Stimulated activated CD4-positive, alpha-beta T cell treated with anti-CD3 and anti-CD28 coated beads, Interleukin-15, amount 100 ng/mL, for 1 hour (primary cell): ENCODE measurements at places on chromosomes 1 and 21.

DNA sequence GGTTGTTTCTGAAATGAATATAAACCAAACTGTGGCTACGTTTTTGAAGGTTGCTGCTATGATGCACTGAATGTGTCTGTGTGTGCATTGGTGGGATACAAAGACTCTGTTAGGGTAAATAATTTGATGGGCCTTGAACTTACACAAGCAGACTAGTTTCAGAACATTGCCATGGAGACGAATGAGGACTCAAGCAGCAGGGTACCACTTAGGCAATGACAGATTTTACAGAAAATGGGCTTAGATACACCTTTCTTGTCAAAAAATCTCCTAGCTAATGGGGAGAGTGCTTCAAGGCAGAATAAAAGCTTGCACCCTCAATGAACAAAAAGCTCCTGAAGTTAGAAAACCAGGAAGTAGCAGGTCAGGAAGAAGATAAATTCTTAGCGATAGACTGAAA, 55.7 kb downstream of the IER5 start:
- no peak for DNase-seq

DNA sequence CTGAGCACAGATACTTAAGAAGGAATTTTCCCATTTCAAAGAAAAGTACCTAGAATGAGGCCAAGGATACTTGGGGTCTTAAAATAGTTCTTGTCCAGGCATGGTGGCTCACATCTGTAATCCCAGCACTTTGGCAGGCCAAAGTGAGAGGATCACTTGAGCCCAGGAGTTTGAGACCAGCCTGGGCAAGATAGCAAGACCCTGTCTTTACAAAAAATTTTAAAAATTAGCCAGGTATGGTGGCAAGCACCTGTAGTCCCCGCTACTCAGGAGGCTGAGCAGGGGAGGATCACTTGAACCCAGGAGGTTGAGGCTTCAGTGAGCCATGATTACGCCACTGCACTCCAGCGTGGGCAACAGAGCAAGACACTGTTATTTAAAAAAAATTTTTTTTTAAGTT, 29.0 kb downstream of the NFYC start:
- DNase-seq, result no peak

DNA sequence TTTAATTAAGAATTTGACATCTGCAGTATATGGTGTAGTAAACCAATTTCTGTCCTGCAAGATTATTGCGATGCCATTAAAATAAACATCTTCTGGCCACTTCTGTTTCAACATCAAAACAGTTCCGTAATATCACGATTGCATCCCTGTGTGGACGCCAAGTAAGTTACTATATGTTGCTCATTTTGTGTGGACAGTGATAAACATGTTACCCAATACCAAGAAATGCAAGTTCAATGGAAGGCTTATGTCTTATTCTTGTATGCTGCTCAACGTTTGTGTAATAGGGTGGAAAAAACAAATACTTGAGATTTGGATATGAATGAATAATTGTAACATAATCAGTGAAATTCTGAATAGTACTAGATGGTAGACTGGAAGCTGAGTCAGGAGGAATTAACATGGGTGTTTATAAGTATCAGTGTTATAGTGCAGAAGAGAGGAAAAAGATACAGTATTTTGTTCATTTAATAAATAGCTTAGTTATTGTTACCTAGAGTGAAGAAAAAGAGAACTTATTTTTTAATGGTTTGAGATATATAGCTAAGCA, 15.2 kb downstream of the TTC3 start:
- DNase-seq, result no peak

DNA sequence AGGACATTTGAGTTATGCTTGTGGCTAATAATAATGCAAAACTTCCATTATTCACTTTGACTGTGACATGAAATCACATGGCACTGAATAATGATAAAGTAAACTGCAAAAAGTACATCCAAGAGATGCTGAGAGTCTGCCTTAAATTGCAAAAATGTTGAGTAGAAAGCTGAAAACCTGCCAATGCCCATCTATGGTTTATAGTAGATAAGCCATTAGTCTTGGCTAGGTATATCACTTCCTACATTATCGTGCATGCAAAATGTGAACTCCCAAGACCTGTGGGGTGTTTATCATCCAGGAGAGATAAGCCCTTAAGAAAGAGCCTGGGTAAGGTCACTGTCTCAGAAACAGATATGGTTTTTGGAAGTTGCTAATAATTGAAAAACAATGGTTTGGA, 208.7 kb upstream of the DPYD start:
- DNase-seq, result no peak

- DNase-seq, result no peak
Observed at GRCh38 chr1:67729872-67730271, 44.9 kb downstream of the GADD45A start.
